AG04450 (cell line): ENCODE measurements at places on chromosomes 2 and 18. TPM values are rescaled to one million over a fixed set of nuclear protein-coding genes. Genes with fewer than 3 reads are reported as not detected.

LOXL3 gene
- 41.1 and 46.2 TPM in 2 replicates for polyA plus RNA-seq

VAMP5 gene
- 100 and 123 TPM in 2 replicates for polyA plus RNA-seq

CTAGE1 gene
- polyA plus RNA-seq, result 0.05 TPM in 1 of 2 replicates, not detected in the other

OTX1 gene
- not detected in 2 replicates for polyA plus RNA-seq

EFEMP1 gene
- 376 and 423 TPM in 2 replicates for polyA plus RNA-seq

PNPT1 gene
- polyA plus RNA-seq, result 11.5 and 15.9 TPM in 2 replicates

KCNIP3 gene
- 0.12 and 0.24 TPM in 2 replicates for polyA plus RNA-seq
